Esophagus muscularis mucosa (tissue), 4 donors: ENCODE measurements at places on chromosomes 4 and X. TPM values are rescaled to one million over a fixed set of nuclear protein-coding genes. Genes with fewer than 3 reads are reported as not detected.

- H3K27ac ChIP-seq, result no peak overlapping the region
- H3K27me3 ChIP-seq, result peaks cover 12% of the 10 kb centered on the region
Measured at GRCh38 chr4:41258783-41259182, 2.1 kb downstream of the UCHL1 start.

DNA sequence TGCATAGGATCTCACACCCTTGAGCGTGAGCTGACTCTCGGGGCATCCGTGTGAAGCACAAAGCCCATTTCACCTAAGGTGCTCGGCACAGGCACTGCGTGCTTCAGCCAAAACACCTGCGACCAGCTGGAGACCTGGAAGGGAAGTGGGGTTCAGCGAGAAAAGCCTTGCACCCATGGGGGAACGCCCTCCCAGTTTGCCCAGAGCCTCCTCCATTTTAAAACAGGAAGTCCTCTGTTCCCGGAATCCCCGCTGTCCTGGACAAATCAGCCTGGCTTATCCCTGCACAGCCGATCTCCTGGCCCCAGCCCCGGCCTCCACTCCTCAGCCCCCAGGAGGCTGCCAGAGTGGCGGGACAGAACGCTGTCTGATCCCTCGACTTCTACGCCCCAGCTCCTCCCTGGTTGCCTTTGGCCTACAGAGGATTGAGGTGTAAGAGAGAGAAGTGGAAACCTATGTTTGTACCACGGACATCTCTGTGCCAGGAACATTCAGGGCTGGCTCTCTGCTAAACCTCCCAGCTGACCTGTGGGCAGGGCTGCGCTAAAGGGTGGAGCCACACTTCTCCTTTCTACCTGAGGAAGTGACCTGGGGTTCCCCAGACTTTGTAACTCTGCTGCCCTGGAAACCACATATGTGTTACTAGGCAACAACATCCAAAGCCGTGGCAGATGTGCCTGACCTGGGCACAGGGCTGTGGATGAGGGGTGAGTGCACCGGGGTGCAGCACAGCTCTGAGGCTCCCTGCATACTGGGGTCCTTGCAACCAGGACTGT lies 3.8 kb upstream of the C4orf50 start:
- no peak overlapping the region for H3K27ac ChIP-seq
- H3K4me1 ChIP-seq, result no peaks in the 10 kb centered on the region

Gene CORIN
- 4.8 TPM for total RNA-seq

GRCh38 chr4:114163051-114163450 lies 183.6 kb upstream of the ARSJ start:
- no peaks in the 10 kb centered on the region for H3K4me1 ChIP-seq
- H3K36me3 ChIP-seq, result no peaks in the 10 kb centered on the region
- H3K27ac ChIP-seq, result no peak overlapping the region
- no peaks in the 10 kb centered on the region for H3K27me3 ChIP-seq

Gene IL3RA
- 11.9 TPM for total RNA-seq
